ENCODE measurements at places on chromosomes 1 and 21.

GRCh38 chr1:41629141-41629540, 144.7 kb upstream of the EDN2 start:
- no peak for DNase-seq

- no peak for DNase-seq
Measured at GRCh38 chr1:1058921-1059493, 15.1 kb downstream of the RNF223 start.

DNA sequence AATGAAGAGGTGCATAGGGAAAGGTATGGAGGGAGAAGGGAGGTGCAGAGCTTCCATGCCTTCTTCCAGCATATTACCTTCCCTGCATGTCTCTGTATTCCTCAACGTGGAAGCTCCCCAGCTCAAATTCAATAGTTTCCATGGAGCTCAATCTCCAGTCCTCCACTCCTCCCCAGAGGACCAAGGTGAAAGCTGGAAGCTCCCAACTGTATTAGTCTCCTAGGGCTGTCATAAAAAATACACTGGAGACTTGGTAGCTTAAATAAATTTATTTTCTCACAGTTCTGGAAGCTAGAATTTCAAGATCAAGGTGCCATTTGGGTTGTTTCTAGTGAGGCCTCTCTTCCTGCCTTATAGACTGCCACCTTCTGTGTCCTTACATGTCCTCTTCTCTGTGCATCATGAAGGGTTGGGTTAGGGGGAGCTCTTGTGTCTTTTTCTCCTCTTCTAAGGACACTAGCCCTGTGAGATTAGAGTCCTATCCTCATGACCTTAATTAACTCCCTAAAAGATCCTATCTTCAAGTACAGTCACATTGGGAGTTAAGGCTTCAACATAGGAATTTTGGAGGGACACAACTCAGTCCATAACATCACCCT, 21.9 kb upstream of the RABGGTB start:
- no peak for DNase-seq

- DNase-seq = peak; percentile 72
Measured at GRCh38 chr21:37338671-37339551, 27.7 kb upstream of the DYRK1A start.

DNA sequence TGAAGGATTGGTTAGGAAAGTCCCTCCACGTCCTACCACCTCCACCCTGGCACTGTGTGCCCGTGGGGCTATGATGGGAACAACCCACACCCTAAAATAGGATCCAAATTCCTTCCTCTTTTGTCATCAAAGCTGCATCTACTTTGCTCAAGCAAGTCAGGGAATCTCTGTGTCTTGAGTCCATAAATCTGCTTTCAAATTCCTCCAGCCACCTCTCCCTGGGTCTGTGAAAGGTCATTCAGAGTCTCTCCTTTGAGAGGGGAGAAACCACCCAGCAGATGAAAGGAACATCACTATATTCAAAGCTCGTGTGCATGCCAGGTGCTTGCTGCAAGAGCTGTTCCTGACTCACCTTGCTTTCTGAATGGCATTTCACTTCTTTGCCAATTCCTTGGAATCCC, 243.6 kb downstream of the TM2D1 start:
- no peak for DNase-seq

Measured in fibroblast of skin of left biceps (primary cell).